ENCODE measurements at places on chromosomes 2 and 18.

DNA sequence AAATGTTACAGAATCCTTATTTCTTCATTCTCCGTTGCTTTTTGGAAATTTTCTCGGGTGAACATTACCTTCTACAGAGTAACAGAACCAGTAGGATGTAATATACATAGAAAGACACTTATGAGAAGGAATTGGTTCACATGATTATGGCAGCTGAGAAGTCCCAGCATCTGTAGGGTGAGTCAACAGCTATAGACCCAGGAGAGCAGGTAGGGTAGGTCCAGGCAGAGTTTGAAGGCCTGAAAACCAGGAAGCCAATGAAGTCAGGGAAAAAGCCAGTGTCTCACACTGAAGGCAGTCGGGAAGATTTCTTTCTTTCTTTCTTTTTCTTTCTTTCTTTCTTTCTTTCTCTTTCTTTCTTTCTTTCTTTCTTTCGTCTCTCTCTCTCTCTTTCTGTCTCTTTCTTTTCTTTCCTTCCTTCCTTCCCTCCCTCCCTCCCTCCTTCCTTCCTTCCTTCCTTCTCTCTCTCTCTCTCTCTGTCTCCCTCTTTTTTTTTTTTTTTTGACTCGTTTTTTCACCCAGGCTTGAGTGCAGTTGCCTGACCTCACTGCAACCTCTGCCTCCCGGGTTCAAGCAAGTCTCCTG, 15.1 kb upstream of the YES1 start:
- DNase-seq: no peak

DNA sequence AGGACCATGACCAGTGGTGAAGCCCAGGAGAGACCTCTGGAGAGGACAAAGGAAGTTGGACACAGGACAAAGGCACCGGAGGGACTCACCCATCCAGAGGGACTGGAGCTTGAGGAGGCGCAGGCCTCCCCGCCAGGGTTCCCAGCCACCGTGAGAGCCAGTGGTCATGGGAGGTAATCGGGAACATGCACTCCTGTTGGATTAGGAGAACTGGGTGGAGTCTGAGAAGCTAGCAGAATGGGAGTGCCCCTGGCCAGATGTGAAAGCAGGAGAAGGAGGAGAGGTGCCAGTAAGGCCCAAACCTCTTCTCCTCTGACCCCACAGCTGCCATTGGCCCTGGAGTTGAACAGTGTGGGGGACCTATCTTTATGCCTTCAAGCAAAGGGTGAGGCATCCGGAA, 20.3 kb downstream of the POU3F3 start:
- DNase-seq: no peak

- no peak for DNase-seq
Observed at GRCh38 chr2:166249318-166249717, 121.5 kb upstream of the SCN1A start.

DNA sequence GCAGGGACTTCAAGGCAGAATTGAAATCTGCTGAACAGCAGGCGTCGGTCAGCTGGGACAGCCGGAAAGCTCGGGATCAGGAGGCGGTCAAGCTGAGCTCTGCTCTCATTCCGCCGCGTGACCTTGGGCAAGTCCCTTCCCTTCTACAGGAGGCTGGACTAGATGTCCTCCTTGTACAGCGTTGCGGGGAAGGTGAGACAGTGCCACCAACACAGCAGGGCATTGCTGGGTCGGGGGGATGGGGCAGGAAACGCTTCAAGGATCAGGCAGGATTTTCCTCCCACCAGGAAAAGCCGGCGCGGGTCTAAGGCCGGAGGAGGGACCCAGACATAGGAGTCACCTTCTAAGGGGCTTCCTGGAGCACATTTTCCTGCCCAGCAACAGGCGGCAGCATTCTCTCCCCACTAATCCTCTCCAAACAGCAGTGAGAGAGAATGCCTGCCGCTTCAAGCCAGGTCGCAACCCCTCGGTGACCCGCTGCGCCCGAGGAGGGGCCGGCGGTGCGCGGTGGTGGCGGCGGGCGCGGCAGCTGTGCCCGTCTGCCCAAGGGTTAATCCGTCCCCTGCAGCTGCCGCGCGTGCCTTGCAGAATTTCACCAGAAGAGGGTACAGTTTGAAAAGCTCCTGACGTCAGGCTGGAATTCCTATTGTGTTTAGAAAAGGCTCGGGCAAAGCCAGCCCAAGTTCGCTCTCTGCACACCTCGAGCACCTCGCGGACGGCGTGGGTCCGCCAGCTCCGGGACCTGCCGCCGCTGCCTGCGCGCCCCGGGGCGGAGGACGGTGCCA, at the start of gene KCNF1:
Gene KCNF1, plus strand, starts transcription at position 644 of the 785 bp plus-strand sequence. CDS start 493 bp downstream, outside the sequence.
- DNase-seq: no peak

GRCh38 chr2:232984451-232985207, 28.4 kb downstream of the NGEF start:
- no peak for DNase-seq

DNA sequence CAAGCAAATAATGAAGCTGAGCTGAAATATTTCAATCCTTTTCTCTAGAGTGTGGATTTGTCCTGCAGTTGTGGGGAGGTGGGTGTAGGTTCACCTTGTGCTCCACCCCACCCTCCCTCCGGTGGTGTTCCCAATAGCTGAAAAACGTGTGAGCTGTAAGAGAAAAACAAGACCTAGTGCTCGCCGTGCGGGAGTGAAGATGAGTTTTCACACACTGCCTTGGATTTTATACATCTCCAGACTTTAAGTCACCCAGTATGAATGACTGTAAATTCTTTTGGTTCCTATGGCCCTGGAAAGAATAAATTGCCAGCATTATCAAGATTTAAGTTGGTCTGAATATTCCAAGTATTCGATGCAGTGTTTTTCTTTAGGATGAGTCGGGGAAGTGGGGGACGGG, 1.9 kb upstream of the SOX11 start:
- no peak for DNase-seq

DNA sequence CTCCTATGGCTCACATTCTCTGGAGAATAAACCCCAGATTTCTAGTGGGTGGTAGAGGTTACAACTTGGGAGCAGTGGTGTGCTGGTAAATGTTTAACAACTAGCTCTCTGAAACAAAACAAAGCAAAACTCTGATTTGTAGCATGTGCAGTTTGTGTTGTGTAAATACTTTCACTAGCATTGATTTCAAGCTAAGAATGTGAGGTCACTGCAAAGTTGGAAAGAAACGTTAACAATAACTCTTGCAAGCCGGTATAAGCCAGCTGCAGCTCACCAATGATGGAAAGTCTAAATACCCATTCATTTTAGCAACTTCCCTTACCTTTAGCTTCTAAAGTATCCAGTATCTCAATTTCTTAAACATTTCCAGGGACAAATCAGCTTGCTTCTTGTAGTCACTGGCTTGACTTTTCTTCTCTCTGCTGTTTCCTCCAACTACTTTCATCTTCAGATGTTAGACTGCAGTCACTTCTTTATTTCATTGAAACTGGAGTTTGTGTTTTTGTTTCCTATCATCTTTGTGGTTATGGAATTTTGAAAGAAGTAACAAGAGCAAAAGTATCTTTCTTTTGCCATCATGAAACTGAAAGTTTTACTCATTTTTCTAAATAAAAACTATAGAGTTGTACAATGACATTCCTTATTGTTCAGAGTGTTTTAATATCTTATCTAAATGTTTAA, 140.2 kb downstream of the PLCL1 start:
- DNase-seq: no peak

GRCh38 chr18:38606841-38607240, 1041.2 kb upstream of the CELF4 start:
- no peak for DNase-seq

DNA sequence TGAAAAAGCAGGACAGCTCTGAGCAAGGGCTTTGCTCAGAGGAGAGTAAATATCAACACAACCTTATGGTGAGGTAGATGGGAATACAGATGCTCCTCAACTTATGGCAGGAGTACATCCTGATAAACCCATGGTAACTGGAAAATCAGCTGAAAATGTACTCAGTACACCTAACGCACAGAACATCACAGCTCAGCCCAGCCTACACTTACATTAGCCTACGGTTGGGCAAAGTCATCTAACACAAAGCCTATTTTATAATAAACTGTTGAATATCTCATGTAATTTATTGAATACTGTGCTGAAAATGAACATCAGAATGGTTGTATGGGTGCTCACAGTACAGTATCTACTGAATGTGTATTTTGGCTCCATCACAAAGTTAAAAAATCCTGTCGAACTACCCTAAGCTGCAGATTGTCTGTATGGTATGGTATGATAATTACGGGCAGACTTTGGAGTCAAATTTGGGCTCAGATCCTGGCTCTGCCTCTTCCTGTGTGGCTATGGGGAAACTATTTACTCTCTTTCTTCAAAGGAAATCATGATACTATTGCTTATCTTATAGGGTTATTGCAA, 120.3 kb upstream of the LYPD1 start:
- DNase-seq: no peak

- no peak for DNase-seq
Observed at GRCh38 chr2:215573496-215573895, 137.6 kb upstream of the FN1 start.

DNA sequence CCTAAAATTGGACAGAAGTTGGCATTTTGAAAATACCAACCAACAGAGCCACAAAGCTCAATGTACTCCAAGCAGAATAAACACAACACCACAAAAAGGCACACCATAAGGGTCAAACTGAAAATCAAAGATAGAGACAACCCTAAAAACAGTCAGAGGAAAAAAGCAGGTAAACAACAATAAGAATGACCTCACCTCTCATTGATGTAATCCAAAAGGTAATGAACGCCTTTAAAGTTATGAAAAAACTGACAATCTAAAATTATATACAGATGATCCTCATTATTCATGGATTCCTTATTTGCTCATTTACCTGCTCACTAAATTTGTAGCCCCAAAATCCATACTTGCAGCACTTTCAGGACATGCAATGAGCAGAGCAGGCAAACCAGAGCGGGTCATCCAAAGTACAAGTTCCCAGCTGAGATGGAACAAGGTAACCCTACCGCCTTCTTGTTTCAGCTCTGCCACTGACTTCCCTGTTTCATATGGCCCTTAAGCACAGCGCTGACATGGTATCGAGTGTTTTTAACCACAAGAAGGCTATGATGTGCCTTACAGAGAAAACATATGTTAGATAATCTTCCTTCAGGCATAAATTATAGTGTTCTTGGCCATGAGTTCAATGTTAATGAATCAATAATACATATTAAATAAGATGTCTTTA, 17.0 kb downstream of the RTN4 start:
- DNase-seq: no peak

GRCh38 chr2:178993788-178994187, 56.1 kb downstream of the CCDC141 start:
- DNase-seq: no peak

DNA sequence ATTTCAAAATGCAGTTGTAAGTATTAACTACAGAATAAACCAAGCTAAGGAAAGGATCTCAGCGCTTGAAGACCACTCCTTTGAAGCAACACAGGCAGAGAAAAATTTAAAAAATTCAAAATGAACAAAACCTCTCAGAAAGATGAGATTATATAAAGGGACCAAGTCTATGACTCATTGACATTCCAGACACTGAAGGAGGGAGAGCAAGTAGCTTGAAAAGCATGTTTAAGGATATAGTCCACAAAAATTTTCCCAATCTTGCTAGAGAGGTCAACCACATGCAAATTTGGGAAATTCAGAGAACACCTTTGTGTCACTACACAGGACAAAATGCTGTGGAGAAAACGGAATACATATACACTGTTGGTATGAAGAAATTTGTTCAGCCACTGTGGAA, 112.6 kb upstream of the MC4R start:
- DNase-seq: no peak

GRCh38 chr2:30161929-30162706, 15.3 kb downstream of the YPEL5 start:
- no peak for DNase-seq

GRCh38 chr2:230925879-230926765, 1.1 kb upstream of the GPR55 start:
- DNase-seq: no peak

DNA sequence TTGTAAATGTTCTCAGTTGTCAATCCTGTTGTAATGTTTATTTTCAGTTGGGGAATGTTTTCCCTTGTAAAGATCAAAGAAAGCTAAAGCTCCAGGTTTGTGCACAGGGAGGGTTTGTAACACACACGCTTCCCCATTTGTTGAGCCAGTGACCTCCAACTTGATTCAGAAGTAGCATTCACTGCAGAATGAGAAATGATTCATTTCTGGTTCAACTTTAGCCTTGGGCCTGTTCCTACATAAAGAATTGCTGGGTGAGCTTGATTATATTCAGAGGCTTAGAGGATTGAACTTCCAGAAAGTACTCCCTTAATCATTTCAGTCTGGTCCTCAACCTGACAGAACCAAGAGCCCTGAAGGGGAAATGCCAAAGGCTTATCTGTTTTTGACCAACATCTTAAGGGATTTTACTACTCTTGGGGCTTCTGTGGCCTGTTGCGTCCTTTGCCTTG, 70.6 kb upstream of the CAVIN2 start:
- DNase-seq: no peak

DNA sequence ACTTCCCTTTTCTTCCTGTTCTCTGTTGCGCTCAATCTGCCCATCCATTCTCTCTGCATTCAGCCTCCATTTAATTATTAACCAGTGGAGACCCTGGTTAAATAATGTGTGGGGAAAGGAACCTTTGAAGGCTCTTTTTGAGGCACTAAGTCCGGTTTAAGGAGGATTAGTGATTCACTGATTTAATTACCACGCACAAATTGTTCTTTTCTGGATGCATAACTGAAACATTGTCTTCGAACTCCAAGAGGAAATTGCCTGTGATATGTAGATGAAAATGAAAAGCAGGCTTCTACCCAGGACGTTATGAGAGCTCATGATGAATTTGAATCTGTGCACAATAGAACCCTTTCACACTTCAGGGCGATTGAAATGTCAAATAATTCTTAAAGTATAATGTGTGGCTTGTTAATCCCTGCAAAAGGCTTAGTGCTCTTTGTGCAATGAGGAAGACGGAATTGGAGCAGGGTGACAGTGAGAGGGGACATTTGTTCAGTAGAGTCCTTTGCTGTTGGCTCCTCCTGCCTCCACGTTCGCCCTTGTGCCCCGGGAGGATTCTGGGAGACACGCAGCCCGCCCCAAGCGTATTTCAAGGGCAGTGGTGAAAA, 51.1 kb upstream of the ZNF236 start:
- no peak for DNase-seq

DNA sequence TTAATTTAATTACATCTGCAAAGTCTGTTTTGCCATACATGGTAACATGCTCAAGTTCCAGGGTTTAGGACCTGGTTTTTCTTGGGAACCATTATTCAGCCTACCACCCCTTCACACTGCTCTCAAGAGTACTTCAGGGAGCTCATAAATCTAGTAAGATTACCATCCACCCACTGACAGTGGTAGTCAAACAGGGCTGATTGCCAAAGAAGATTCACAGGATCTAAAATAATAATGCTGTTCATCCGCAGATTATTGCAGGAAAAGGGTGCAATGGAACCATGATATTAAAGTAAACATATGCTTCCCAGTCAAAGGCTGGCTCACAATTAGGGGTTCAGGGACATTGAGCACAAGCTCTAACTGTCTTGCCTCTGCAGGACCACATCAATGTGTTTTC, 148.0 kb upstream of the CYRIA start:
- DNase-seq: no peak

DNA sequence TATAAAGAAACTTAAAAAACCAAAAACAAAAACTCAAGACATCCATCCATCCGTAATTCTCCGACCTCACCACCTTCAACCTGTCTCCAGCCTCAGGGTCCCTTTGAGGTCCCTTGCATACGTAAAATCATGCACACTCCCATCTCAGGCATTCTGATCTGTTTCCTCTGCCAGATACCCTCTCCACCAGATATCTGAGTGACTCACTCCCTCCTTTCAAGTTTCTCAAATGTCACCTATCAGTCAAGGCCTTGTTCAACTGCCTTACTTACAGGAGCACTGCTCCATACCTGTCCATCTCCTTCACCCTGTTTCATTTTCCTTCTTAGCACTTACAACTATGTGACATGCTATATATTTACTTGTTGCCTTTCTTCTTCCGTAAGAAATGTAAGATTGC, 369.3 kb downstream of the NBAS start:
- DNase-seq: no peak

All from stimulated activated CD8-positive, alpha-beta memory T cell treated with anti-CD3 and anti-CD28 coated beads, Interleukin-7, amount 100 ng/mL, for 1 hour (primary cell).